ENCODE measurements at places on chromosomes 4 and X.
A peak's percentile ranks its signal among the peaks of the same experiment; 100 is the strongest.

GRCh38 chr4:16607241-16608066 lies 291.0 kb downstream of the LDB2 start:
- no peak for DNase-seq

- DNase-seq, result no peak
These were observed 21.2 kb downstream of the WDR1 start for GRCh38 chr4:10095296-10095991.

- no peak for DNase-seq
These were observed 34.3 kb downstream of the ATP10D start for GRCh38 chr4:47519239-47519883.

GRCh38 chr4:70948665-70949260 lies 44.7 kb upstream of the DCK start:
- DNase-seq, result no peak

- DNase-seq, result no peak
These were observed 5.6 kb upstream of the PCDH7 start for GRCh38 chr4:30714408-30715031.

- DNase-seq, result no peak
These were observed 301.7 kb upstream of the CPEB2 start for GRCh38 chr4:14700544-14700943.

GRCh38 chr4:8221476-8221875 lies 22.4 kb downstream of the SH3TC1 start:
- no peak for DNase-seq

- DNase-seq, result no peak
These were observed 4.1 kb downstream of the ABCB7 start for GRCh38 chrX:75151827-75152592.

DNA sequence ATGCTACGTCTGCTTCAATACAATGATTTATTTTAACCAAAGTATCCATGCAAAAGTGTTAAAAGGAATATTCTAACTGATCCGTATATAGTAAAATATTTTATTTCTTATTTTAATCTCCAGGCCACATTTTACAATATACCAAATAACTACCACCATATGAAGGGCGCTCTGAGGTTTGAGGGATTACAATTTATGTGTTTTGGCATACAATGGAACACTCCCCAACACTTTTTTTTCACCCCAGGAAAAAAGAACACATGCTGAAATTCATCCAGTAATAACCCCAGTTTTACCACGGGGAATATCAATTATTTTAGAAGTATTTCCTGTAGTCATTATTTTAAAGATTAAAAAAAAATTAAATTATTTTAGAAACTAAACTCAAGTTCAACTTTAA lies 65.4 kb downstream of the APBB2 start:
- DNase-seq, result no peak

DNA sequence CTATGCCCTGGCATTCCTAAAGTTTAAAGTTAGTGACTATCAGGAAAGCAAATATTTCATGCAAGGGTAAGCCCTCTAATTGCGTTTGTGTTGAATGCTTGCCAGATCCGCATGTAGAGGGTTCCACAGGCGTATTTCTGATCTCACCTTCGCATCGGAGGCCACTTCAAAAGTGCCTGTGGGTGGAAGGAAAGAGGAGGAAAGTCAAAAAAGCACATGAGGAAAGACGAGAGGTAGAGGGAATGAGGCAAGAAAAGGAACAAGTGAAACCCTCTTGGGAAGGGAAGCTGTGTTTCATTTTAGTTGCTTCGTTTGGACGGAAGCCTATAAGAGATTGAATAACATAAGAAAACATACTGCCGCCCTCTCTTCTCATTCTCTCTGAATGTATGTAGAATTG lies 628.8 kb downstream of the SPRY1 start:
- no peak for DNase-seq

DNA sequence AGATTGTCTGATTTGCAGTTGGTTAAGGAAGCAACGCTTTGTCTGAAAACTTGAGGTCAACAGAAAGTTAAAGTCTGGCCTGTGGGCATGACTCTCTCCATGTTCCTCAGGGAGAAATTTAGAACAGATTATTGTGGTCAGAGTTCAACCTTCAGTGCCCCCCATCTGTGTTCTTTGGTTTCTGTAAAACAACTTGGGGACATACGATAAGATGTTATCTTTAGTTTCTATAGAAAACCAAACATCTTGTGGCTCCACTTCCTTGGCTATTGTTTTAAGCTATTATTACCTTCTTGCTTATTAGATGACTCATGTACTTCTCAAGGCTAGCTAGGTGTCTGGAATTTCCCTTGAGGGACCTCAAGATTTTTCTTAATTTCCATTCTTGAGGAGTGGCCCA lies 507.7 kb downstream of the PDHA2 start:
- DNase-seq, result no peak

DNA sequence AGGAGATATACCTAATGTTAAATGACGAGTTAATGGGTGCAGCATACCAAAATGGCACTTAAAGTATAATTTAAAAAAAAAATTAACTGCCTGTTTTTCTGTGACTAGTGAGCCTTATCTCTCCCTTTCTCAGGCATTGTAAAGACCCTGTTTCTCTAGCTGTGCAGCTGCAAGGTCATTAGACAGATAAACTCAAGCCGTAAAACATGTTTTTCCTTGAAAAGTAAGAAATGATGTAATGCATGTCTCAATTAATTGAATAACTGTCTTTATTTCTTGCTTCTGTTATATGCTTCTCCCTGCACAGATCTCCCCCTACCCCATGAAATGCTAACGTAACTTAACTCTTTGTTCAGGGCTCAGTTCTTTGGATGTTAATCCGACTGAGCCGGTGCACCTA lies 10.5 kb downstream of the TBC1D19 start:
- DNase-seq, result no peak

- DNase-seq, result peak; percentile 1
These were observed 317.7 kb upstream of the NOCT start for GRCh38 chr4:138697851-138698250.

GRCh38 chr4:168632301-168632725 lies 135.5 kb downstream of the PALLD start:
- no peak for DNase-seq

DNA sequence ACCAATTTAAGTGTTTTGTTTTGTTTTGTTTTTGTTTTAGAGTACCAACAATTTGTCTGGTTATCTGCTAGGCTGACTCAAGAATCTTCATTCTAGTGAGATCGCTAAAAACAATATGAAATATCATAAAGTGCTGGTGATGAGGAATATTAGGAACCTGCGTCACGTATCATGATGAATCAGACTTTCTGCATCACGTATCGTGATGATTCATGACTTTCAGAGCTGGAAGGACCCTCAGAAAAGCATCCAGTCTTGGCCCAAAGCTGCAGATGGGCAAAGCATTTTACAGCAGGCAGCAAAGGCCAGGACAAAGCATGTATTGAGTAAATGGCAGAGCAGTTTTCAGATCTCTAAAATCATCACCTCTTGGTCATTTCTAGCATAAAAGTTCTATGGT lies 278.0 kb upstream of the BOD1L1 start:
- DNase-seq, result no peak

DNA sequence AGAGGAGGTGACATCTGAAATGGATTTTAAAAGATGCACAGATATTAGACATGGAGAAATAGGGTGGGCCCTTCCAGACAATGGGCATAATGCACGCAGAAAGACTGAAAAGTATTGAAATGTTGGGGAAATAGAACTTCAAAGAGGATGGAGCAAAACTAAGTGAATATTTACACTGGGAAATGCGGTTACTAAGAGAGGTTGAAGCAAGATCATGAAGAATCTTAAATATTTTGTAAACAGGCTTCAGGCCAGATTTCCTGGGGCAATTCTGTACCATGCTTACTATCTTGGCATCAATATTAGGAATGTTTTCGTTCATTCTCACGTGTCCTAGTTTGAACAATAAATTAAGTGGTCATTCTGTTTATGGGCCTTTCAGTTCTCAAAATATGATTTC lies 216.3 kb downstream of the ADAMTS3 start:
- no peak for DNase-seq

GRCh38 chr4:74092957-74093356 lies 6.0 kb downstream of the CXCL2 start:
- DNase-seq, result no peak

DNA sequence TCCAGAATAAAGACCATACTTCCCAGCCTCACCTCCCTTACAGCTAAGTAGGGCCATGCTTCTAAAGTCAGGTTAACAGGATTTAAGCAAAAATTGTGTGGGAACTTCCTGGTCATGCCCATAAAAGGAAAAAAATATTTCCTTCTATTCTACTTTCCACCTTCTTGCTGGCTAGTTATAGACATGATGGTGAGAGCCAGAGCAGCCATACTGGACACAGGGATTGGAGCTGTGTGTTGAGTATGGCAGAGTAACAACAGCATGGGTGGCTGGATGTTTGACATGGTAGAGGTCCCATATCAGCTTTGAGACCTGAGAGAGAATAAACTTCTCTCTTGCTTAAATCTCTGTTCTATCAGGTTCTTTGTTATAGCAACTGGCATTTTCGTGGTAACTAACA lies 15.1 kb upstream of the CBR4 start:
- DNase-seq, result no peak

GRCh38 chr4:150130933-150131332 lies 52.7 kb downstream of the DCLK2 start:
- DNase-seq, result peak; percentile 72

DNA sequence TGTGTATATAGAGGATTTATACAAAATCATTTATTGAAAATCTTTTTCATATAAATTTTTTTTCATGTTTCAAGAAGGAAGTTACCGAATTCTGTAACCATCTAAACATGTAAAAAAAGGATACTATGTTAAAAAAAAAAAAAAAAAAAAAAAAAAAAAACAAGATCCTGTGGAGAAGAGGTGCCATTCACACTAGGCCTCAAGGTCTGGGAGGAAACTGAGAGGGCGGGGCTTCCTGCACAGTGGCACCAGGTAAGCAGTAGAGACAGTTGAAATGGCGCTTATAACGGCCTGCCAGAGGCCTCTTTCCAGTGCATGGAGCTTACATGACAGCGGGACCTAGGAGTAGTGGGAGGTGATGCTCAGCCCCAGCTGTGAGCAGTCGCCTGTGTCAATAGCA lies 17.5 kb downstream of the TRAPPC2 start:
- DNase-seq, result no peak

- DNase-seq, result no peak
These were observed 126.1 kb downstream of the MGST2 start for GRCh38 chr4:139791681-139792080.

- DNase-seq, result no peak
These were observed 584.4 kb upstream of the AADAT start for GRCh38 chr4:170674176-170674575.

DNA sequence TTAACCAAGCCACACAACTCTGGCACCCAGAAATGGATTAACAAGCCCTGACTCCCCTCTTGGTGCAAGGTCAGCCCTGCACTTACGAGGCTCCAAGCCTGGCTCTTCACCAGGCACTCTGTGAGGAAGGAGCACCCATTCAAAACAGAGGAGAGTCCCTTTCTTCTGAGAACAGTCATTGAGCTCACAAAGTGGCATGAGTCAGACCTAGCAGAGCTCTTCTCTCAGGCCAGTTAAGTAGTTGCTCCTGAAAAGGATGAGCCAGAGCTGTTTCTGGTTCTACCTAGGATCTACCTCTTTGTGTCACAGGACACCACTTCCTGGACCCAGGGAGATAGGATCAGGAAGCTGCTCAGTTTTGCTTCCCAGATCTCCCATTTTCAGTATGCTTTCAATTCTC lies 48.2 kb downstream of the EVC2 start:
- no peak for DNase-seq

DNA sequence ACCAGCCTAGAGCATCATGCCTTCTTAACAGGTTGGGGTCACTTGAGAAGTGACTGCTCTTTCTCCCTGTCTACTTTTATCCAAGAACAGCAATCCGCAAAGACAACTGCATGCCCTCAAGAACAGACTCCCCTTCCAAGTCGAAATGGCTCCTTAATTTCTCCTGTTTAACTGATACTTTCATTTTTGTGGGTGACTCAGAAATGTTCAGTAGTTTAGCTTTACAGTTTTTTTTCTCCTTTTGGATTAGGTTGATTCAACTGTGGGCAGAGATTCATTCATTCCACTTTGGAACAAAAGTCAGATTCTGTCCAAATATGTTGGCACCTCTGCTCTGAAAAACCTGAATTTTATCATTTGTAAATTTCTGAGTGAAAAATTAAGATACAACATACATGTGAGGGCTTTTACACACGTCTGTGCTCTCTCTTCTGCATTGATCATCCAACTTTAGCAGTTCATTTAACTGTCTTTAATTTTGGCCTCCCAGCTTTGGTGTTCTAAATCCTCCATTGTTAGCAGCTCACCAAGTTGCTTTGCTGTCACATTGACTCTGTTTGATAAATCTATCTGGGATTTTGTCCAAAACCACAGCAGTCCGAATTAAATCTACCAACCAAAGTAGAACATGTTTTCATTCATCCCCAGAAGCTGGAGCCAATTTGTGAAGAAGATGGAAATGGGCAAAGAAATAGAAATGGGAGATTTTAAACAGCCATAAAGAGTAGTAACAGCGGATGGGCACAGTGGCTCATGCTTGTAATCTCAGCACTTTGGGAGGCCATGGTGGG lies 50.0 kb downstream of the HOPX start:
- no peak for DNase-seq

- no peak for DNase-seq
These were observed 14.3 kb upstream of the UBA1 start for GRCh38 chrX:47179221-47179927.

DNA sequence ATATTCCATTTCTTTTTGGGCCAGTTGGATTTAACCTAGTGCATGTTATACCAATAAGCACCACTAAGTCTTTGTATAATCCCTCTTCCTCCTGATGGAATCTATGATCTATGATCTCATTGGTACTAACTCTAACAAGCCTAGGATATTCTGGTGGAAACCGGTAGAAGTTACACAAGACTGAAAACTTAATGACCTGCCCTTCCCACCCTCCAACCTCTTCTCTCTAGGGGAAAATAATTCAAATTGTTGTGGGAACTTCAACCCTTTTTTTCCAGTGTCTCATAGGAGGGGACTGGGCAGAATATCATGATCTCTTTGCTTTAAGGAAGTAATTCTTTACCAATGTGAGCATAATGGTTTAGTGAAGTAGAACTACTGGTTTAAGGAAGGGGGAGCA lies 289.5 kb upstream of the BOD1L1 start:
- no peak for DNase-seq

GRCh38 chrX:13260598-13260997 lies 59.3 kb downstream of the ATXN3L start:
- no peak for DNase-seq

DNA sequence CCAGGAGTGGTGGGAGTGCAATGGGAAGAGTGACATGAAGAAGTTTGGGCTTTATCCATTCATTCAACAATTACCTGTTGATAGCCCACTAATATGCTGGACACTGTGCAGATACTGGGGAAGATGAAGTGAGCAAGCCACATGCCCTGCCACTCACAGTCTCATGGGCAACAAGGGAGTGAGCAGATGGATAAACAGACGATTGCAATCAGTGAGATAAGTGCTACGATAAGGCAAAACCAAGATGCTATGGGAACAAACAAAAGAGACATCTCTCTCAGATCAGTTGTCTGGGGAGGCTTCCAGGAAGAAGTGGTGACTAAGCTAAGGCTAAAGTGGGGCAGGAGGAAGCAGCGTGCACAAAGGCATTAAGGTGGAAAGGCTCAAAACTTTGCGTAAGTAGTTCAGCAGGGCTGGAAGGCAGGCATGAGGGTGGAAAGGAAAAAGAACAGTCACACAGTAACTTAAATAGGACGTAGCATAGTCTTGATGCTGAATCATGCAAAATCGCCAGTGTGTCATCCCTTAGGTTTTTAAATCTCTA lies 31.7 kb downstream of the GAB3 start:
- no peak for DNase-seq

GRCh38 chr4:37476256-37476655 lies 209.9 kb downstream of the RELL1 start:
- no peak for DNase-seq

GRCh38 chr4:168453146-168453545 lies 27.1 kb downstream of the DDX60L start:
- no peak for DNase-seq

- DNase-seq, result no peak
These were observed 807 bp downstream of the USP9X start for GRCh38 chrX:41085878-41086626.

Data from NCI-H446 treated with DMSO at 0.1 percent for 48 hours (cell line).